ENCODE measurements at places on chromosomes 1 and 21.

DNA sequence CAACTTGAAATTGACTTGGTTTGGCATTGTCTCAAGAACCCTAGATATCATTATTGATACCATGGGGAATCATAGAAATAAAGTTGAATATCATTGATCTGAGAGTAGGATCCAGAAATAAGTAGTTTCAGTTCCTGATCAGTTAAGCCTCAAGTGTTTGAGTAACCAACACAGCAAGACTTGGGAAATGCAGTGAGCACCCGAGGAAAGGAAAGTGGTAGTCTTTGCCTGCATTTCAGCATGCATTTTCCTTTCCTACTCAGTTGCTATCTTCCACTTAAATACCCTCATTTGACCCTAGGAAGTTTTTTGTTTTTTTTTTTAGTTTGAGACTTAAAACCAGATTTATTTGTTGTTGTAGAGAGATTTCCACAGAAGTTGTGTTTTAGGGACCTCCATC lies 18.9 kb downstream of the CLEC20A start:
- DNase-seq: no peak

DNA sequence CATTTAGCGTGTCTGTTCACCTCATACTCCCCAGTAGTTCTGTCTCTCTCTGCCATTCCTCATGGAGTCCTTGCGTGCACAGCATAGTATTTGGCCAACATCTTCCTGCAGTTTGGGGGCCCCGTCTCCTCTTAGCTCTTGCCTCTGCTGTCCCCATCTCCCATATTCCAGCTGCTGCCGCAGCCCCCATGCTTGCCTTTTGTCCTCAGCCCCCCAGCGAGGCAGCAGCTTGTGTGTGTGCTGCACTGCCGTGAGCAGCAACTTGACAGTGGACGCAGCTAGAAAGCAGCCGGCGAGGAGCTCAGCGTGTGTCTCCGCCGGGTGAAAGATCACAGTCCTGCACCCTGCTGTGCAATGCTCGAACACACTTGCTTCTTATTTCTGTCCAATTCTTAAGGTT lies 164.2 kb upstream of the COL6A1 start:
- peak; percentile 58 for DNase-seq

DNA sequence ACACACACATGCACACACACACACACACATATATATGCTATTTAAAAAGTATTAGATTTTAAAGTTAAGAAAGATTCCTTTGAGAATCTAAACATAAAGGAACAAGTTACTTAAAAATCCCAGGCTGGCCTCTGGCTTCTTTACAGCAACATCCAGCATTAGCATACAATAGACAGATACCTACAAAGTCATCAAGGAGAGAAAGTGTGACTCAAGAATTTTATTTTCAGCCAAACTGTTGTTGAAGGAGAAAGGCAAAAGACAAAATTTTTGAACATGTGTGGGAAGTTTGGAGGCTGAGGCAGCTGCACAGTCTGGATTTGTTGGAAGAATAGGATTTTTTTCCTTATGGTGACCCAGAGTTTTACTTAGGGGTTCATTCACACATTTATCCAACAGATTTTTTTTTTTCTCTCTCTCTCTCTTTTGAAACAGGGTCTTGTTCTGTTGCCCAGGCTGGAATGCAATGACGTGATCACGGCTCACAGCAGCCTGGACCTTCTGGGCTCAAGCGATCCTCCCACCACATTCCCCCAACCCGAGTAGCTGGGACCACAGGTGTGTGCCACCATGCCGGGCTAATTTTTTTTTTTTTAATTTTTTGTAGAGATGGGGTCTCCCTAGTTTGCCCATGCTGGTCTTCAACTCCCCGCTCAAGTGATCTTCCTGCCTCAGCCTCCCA lies 24.0 kb upstream of the SPOCD1 start:
- DNase-seq: no peak

DNA sequence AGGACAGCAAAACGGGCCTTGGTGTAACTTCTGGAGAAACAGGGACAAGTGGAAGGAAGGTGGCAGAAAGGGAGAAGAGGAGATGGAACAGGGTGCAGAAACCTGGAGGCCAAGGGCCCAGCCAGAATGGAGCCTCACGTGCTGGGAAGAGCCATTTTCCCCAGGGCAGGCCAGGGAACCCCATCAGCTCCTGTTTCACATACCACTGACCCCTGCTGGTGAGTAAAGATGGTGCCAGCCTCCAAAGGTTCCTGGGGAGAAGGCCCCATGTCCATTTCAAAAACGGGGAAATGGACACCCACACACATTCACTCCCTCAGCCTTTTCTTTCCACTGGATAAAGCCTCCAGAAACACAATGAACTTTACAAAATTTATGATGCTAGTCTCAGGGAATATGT lies 57.6 kb upstream of the JUN start:
- no peak for DNase-seq

- DNase-seq: no peak
These were observed 155.7 kb upstream of the CAMK1G start for GRCh38 chr1:209427811-209428210.

Data from left forelimb (tissue), 1 donor.